Chondrocyte (in vitro differentiated cells): ENCODE measurements at places on chromosomes 7 and 10.

GRCh38 chr7:66460921-66461361 lies 167.7 kb upstream of the KCTD7 start:
- DNase-seq: no peak

DNA sequence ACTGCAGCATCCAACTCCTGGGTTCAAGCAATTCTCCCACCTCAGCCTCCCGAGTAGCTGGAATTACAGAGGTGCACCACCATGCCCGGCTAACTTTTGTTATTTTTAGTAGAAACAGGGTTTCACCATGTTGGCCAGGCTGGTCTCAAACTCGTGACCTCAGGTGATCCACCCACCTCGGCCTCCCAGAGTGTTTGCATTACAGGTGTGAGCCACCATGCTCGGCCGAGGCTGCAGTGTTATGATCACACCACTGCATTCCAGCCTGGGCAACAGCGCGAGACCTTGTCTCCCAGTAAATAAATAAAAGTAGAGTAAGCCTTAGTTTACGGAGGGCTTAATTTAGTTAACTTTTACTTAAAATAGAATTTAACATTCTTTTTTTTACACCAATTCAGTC lies 23.7 kb upstream of the IGF2BP3 start:
- DNase-seq: no peak

GRCh38 chr10:117284716-117285494 lies 44.0 kb downstream of the SLC18A2 start:
- no peak for DNase-seq

DNA sequence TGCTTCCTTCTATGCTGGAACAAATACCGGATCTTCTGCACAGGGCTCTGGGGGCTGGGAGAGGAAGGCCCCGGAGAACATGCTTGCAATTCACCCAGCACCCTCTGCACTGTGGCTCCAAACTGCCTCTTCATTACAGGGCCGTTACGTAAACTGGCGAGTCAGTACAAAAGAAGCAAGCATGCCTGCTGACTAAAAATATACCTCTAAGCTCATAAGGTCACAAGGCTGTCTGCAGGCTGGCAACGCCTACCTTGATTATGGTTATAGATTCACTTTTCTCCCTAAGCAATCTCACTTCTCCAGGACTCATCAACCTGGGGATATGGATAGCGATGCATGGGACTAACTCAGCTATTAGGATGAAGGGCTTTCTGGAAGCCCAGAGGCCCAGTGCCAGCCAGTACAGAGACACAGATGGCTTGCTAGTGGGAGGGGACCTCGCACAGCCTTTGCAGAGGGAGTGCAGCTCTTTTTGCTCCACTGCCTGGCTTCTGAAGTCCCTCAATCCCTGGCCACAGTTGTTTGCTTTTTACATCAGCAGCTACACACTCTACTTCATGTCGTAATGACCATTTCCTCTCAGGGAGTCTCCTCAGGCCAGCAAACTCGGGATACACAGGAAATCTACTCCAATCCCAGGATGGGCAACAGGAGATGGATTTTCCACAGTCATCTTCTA lies 96.1 kb downstream of the SH3PXD2A start:
- no peak for DNase-seq

- no peak for DNase-seq
Measured at GRCh38 chr10:100899171-100899570, 13.6 kb upstream of the SLF2 start.

DNA sequence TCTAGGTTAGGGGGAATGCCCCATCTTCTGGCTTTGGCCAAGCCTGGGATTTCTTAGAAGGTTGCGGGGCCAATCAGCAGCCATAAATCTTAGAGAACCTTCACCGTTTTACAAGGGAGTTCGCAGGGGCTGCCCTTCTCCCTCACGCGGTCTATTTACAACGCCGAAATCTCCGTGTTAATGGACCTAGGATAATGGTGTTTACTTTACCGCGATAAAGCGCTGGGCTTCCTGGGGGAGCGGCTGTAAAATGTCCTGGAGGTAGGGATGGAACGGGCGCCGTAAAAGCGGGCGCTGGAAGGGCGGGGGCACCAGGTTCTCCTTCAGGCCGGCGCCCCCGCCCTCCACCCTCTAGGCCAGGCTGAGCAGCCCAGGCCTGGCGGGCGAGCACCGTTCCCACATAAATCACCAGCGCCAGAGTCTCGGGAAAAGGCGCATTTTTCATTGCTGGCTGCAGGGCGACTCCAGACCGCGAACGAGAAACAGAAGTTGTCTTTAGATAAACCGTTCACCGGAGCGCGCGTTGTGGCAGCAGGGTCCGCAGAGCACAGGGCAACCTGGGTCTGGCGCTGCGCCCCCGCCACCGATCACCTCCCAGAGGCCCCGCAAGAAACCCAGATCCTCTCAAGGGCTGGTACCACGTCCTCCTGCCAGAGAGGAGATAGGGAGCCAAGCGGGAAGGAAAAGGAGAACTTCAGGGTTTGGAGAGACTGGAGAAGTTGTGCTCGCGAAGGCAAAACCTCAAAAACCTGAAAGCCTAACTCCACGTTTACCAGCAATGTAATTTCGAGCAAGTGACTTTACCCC lies 12.5 kb upstream of the NKX2-3 start:
- no peak for DNase-seq

GRCh38 chr7:31778296-31778695 lies 91.3 kb downstream of the PPP1R17 start:
- no peak for DNase-seq

GRCh38 chr10:91597197-91597881 lies 35.5 kb downstream of the PPP1R3C start:
- DNase-seq: no peak

GRCh38 chr10:4639960-4640359 lies 186.0 kb upstream of the AKR1E2 start:
- DNase-seq: no peak

- DNase-seq: peak; percentile 63
Measured at GRCh38 chr10:125118011-125118611, 42.3 kb downstream of the CTBP2 start.

- DNase-seq: no peak
Measured at GRCh38 chr7:29328045-29328444, 133.5 kb downstream of the CHN2 start.

GRCh38 chr7:31549611-31550010 lies 35.7 kb downstream of the ITPRID1 start:
- no peak for DNase-seq

DNA sequence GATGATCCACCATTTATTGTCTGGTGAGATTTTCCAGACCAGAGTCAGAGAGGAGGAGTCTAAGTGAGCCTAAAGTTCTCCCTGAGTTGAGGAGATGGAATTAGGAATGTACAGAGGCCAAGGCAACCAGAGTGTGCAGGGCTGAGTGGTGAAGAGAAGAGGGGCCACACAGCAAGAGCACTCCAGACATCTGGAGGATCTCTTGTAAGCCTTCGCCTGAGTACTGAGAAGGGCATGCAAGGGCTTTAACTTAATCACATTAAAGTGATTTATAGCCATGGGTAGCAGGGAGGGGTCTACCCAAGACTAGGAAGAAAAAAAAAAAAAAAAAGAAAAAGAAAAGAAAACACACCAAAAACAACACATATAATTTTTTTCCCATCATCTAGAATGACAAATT lies 1190.4 kb downstream of the GATA3 start:
- no peak for DNase-seq

- no peak for DNase-seq
Measured at GRCh38 chr7:82507976-82508677, 64.5 kb upstream of the CACNA2D1 start.

DNA sequence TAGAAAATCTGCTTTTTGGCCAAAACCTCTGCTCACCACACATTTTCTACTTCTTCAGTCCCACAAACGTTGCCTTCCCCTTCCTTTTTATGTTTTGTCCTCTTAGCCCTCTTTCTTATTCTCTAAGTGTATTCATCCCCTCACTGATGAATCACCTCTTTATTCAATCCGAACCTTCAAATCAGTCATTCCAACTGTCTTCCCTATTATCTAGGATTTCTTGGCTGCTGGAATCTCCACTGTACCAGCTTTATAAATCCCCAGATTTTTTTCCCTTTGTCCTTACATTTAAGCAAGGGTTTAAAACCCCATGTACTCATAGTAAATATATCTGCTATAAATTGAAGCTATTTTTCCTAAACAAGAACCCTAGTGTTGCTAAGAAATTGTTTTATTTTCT lies 176.9 kb downstream of the SEMA3A start:
- no peak for DNase-seq

- DNase-seq: no peak
Measured at GRCh38 chr10:99266383-99266782, 30.7 kb upstream of the HPSE2 start.

GRCh38 chr10:506451-507354 lies 182.8 kb downstream of the DIP2C start:
- peak; percentile 75 for DNase-seq

- no peak for DNase-seq
Measured at GRCh38 chr10:7857262-7857661, 39.0 kb downstream of the TAF3 start.

DNA sequence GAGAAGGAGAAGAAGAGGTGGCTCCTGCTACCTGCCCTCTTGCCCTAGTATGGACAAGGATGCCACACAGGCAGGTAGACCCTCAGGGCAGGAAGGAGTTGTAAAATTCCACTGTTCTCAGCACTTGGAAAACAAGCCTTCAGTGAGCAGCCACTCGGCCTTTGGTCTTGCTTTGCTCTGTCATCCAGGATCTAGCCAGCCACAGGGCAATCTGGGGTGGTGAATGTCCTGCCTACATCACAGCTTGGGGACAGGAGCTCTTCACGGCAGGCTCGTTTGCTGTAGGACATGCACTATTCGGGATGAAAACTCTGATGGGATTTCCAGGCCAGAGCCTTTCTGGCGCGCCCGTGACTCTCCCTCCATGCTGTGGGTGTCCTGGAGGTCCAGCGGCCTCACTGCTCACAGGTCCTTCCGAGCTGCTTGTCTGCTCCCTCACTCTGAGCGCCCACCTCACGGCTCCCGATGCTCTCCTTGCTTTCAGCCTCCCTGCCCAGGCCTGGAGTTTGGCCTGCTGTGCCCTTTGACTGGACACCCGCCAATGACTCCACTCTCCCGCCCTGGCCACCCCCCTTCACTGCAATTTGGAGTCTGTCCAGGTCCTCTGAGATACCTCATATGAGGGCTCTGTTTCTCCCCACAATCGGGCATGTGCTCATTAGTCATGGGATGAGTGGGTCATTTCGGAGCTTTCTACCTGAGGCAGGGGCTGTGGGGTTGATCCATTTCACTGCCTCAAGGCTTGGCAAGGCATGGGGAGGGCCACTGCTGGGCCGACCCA lies 227.2 kb upstream of the GRB10 start:
- no peak for DNase-seq

- no peak for DNase-seq
Measured at GRCh38 chr10:110643653-110644597, at the start of gene RBM20. TSS of gene RBM20 (plus strand) at chr10:110644336. CDS start at chr10:110644455, 119 bp downstream.

DNA sequence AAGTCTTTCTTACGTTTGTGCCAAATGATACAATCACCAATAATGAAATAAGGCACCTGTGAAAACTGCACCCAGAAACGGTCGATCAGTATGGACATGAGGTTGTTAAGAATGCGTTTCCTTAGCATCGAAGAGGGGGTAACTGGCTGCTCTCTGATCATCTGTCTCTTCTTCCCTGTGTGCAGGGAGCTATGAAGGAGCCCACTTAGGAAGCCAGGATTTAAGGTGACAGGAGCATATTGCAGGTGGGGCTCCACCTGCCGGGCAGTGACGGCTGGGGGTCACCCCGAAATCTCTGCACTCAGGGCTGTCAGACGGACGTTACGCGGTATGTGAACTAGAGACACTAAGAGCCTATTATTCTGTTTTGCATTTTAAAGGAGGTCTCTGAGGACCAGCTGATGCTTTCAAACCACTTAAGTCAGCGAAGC lies 64.5 kb downstream of the CARD11 start:
- peak; percentile 32 for DNase-seq

- DNase-seq: no peak
Measured at GRCh38 chr10:26430641-26431163, 7.4 kb upstream of the APBB1IP start.

- no peak for DNase-seq
Measured at GRCh38 chr7:77933394-77933793, 134.8 kb downstream of the PHTF2 start.

DNA sequence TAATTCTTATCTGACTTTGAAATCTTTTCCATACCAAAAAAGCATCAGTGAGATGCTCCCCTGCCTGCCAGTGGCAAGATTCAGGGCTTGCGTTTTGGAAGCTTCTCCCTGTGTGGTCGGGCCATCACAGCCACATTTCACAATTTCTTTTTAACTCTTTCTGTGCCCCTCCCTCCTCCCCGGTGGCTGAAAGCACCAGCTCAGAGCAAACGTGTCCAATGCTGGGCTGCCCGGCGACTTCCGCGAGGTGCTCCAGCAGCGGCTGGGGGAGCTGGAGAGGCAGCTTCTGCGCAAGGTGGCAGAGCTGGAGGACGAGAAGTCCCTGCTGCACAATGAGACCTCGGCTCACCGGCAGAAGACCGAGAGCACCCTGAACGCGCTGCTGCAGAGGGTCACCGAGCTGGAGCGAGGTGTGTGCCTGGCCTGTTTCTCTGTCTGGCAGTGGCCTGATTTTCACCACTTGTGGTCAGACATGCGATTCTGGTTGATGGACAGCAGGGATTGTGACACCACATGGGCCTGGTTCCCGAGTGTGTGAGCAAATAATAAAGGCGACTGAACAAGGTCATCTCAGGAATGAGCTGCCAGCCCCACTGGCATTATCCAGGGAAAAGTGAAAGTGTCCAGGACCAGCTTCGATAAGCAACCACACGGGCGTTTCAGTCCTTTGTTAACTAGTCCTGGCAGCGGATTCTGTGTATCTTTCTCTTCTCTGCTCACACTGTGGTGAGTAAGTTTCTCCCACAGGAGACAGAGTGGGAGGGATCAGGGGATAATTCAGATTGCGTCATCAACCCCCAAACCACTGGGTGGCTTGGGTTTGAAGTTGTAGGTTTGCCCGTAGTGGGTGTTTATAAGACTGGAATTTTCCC lies 2.6 kb downstream of the NPTX2 start:
- no peak for DNase-seq

- DNase-seq: no peak
Measured at GRCh38 chr7:34069676-34070075, 164.3 kb downstream of the BMPER start.

GRCh38 chr7:17130281-17131059 lies 168.0 kb upstream of the AHR start:
- no peak for DNase-seq

DNA sequence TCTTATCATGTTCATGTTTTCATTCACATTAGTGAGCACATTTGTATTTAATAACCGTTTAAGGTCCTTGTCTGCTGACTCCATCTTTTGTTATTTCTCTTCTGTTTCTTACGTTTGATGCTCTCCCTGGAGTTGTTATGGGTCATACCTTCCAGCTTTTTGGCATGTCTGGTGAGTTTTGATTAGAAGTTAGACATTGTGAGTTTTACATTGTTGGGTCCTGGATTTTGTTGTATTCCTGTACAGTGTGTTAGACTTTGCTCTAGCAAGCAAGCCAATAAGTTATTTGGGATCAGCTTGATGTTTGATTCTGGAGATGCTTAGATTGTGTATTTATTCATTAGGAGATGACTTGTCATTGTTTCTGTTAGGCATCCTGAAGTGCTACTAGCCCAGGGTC lies 16.9 kb downstream of the OLAH start:
- DNase-seq: no peak

- no peak for DNase-seq
Measured at GRCh38 chr10:35559416-35559815, 45.7 kb upstream of the GJD4 start.

DNA sequence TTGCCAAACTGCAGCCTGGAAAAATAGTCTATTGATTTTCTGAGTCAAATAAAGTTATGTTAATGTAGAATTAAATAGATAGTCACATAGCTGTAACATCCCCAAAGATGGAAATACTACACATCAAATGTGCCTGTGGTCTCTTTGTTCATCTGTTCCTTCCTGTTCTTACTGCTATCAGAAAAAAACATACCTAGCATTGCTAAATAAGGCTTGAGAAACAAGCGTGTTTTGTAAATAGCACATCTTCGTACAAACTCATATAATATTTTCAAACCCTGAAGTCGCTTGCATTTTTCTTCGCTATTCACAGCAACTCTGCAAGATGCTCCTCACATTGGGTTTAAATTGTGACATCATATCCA lies 116.1 kb downstream of the KLF6 start:
- no peak for DNase-seq
